Left colon (tissue), 2 donors: ENCODE measurements at places on chromosomes 13 and 19. TPM values are rescaled to one million over a fixed set of nuclear protein-coding genes. Genes with fewer than 3 reads are reported as not detected.

FBN3 gene
- total RNA-seq = not detected

KLK4 gene
- total RNA-seq = 3.5 TPM

SMIM44 gene
- total RNA-seq = 6.1 TPM

GRCh38 chr13:73702419-73703071 is 431.7 kb downstream of the KLF12 start:
- no peak for DNase-seq

GRCh38 chr19:35365303-35365702 is 5.6 kb upstream of the GPR42 start:
- no peak for DNase-seq

DNA sequence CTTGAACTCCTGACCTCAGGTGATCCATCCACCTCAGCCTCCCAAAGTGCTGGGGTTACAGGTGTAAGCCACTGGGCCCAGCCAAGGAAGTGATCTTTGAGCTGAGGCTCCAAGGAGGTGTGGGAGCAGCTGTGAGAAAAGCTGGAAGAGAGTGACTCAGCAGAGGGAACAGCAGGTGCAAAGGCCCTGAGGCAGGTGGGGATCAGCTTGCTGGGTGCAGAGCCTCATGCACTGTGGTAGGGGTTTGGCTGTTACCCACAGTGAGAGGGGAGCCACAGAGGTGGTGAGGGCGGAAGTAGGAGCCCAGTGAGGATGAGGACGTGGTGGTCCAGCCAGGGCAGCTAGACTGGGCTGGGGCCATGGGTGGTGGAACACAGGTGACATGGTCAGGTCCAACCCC is 6.5 kb downstream of the NPAS1 start:
- no peak for DNase-seq

DNA sequence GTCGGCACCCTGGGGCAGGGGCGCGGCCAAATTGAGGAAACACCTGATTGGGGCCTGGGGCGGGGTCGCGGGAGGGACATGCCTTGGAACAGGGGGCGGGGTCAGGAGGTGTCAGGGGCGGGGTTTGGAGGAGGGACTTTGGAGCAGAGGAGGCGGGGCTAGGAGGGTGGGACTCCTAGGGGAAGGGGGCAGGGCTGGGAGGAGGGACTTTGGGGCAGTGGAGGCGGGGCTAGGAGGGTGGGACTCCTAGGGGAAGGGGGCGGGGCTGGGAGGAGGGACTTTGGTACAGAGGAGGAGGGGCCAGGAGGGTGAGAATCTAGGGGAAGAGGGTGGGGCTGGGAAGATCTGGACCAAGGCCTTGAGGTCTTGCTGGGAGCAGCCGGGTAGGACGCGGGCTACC is 21.9 kb downstream of the GRIN2D start:
- DNase-seq = peak; percentile 91

GRCh38 chr19:2290441-2291184 is 8.6 kb upstream of the PEAK3 start:
- no peak for DNase-seq

DNA sequence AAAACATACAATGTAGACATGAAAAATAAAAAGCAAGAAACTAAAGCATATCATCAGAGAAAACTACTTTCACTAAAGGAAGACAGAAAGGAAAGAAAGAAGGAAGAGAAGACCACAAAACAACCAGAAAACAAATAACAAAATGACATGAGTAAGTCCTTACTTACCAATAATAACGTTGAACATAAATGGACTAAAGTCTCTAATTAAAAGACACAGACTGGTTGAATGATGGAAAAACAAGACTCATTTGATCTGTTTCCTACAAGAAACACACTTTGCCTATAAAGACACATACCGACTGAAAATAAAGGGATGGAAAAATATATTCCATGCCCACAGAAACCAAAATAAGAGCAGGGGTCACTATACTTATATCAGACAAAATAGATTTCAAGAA is 46.0 kb downstream of the RB1 start:
- no peak for DNase-seq

GRCh38 chr19:5718037-5718578 is 1.8 kb downstream of the LONP1 start:
- DNase-seq = no peak

- no peak for DNase-seq
These were observed 105.0 kb downstream of the DGKH start for GRCh38 chr13:42153199-42154113.

GRCh38 chr13:94174009-94174408 is 305.5 kb downstream of the DCT start:
- DNase-seq = no peak

GRCh38 chr13:52784591-52785340 is 45.1 kb upstream of the CNMD start:
- no peak for DNase-seq
